ENCODE measurements at places on chromosomes 16 and 17.
A peak's percentile ranks its signal among the peaks of the same experiment; 100 is the strongest.

- no peak for DNase-seq
These were observed 37.9 kb upstream of the NDRG4 start for GRCh38 chr16:58462089-58462488.

DNA sequence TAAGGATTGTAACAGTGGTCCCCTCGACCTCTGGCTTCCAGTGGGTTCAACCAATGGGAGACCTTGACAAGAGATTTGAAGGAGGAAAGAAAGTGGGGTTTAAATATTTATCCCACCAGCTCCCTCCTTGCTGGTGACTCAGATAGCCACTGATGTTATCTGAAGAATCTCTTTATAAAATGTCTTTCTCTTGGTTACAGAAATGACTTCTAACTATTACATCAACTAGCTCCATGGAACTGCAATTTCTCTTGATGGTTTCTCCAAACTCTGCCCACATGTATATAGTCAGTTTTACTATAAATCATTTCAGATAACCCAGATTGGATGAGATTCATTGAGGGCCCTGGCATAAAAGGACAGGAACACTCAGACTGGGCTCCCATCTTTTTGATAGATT, 920.2 kb upstream of the SOX9 start:
- DNase-seq = no peak

- DNase-seq = no peak
These were observed 77.1 kb downstream of the PRKCA start for GRCh38 chr17:66379544-66379943.

DNA sequence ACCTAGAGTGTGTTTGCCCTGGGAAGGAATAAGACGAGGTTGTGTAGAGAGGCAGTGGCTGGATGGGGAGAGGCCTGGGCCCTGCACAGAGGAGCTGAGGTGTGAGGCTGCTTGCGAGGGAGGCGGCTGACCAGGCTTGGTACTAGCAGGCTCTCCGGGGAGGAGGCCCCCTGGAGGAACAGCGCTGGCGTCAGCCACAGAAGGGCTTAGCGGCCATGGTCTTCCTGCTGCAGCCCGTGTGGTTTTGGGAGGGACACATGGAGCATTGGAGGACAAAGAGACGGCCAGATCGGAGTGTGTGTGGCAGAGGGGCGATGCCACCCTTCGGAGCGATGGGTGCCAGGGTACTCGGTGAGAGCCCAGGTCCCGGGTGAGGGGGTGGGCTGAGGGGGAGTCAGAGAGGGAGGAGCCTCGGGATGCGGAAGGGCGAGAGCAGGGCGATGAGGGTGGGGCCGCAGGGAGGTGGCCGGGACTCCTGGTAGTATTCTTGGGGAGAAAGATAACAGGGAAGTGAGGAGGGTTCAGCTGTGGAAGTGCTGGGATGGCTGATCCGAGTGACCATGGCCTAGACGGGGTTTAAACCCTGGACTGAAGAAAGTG, 8.3 kb downstream of the BANP start:
- DNase-seq = no peak

DNA sequence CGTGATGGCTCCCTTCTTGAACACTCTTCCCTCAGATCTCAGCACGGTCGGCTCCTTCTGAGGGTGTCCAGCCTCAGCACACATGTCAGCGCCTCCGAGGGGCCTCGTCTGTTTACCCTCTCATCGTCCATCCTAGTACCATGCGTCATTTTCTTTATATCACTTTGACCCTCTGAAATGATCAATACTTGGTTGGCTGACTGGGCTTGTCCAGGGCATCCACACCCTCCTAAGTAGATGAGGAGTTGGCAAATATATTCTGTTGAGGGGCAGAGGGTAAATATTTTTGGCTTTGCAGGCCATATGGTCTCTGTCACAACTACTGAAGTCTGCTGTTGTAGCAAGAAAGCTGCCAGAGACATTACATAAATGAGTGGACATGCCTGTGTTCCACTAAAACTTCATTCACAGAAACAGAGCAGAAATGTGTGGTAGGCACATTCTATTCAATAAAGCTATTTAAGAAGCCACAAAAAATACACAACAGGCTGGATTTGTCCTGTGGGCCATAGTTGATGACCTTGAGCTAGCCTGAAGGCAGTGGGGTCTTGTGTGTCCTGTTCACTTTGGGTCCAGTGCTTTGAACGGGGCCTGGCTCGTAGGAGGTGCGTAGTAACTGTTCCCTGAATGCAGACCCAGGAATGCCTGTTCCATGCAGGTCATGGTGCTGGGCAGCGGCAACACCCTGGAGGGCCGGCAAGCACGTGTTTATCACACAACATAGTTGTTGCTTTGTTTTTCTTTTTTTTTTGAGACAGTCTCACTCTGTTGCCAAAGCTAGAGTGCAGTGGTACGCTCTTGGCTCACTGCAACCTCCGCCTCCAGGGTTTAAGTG, 185.8 kb downstream of the SNX29 start:
- no peak for DNase-seq

- no peak for DNase-seq
These were observed 404.1 kb downstream of the CNTNAP4 start for GRCh38 chr16:76681296-76681695.

DNA sequence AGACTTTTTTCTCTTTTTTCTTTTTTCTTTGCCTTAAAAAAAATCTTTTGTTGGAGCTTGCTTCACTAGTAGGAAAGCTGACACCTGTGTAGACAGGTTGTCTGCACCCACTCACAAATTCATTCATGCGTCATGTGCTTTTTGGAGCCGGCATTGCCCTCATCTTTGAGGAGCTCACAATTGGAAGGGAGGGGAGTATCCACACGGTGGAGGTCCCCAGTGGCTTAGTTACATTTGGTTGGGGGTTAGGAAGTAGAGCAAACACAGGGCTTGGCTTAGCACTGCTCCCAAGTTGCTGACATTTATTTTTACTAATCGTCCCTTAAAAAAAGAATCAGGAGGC, 18.7 kb upstream of the MEIOB start:
- DNase-seq = no peak

DNA sequence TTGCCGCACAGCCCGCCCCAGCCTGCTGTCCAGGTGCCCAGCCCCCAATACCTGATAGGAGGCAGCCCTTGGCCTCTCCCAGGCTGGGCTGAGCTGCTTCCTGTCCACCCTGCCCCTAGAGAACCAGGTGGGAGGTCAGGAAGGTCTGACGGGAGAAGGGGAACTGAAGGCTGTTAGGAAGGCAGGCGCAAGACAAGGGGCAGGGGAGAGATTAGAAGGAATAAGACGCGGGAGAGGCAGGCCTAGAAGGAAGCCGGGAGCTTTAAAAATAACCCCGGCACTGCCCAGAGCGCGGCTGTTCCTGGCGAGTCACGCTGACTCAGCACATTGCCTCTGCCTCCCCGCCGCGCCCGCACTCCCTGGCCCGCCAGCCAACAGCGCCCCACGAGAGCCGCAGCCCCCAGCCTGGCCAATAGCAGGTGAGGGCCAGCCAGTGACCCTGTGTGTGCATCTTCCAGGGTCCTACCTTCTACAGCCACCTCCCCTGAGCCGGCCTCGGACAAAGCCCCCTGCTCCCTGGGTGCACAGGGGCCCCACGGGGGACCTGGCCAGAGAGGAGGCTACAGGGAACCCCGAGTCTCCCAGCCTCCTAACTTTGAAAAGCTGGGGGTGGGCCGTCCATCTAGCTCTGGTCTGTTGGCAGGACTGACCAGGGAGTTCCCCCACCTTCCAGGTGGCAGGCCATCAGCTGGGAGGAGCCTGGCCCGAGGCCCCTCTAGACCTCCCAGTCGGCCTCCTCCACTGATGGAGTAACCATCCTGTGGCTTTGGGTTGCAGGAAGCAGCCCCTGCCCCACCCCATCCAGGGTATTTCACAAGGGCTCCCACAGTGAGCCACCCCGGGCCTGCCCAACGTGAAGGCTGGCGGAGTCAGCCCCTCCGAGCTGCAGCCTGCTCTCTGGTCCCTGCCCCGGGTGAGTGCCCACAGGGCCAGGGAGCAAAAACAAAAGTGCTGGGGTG, 4.0 kb downstream of the MAFG start:
- DNase-seq = no peak

- no peak for DNase-seq
These were observed 36.8 kb downstream of the ASPA start for GRCh38 chr17:3512505-3513171.

DNA sequence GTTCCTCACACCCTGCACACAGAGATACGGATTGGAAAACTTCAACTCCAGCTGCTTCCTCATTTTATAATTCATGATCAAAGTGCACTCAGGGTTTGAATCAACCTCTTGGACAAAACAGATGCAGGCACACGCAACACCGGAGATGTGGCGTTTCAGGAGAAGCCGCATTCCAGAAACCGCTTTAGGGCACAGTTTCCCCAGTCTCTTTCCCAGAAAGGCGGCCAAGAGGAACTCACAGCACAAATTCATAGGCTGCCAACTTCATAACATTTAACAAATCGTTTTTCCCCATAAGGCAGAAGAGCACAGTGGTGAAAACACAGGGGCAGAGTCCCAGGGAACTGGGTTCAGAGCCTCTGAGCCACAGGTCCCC, 8.4 kb downstream of the MTHFSD start:
- DNase-seq = no peak

- no peak for DNase-seq
These were observed 223.5 kb downstream of the CYB561 start for GRCh38 chr17:63222655-63223054.

DNA sequence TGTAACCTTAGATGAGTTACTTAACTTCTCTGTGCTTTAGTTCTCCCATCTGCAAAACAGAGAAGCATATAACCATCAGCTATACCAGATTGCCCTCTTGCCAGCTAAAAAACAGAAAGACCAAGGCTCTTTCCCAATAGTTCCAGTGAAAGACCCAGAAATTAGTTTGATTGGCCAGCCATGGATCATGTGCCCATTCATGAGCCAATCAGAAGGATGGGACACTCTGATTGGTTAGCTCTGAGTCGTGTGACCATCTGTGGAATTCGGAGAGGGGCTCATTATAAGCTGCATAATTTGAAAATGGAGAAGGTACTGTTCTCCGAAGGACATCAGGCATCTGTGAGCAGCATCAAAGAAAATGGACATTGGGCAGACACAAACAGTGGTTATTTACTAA, 155.2 kb downstream of the ABCC12 start:
- no peak for DNase-seq

GRCh38 chr16:2023092-2024031, 3.3 kb upstream of the NHERF2 start:
- peak; percentile 92 for DNase-seq

GRCh38 chr16:76345163-76345661, 68.0 kb downstream of the CNTNAP4 start:
- DNase-seq = no peak

GRCh38 chr17:79666111-79666510, 55.3 kb upstream of the RBFOX3 start:
- DNase-seq = no peak

DNA sequence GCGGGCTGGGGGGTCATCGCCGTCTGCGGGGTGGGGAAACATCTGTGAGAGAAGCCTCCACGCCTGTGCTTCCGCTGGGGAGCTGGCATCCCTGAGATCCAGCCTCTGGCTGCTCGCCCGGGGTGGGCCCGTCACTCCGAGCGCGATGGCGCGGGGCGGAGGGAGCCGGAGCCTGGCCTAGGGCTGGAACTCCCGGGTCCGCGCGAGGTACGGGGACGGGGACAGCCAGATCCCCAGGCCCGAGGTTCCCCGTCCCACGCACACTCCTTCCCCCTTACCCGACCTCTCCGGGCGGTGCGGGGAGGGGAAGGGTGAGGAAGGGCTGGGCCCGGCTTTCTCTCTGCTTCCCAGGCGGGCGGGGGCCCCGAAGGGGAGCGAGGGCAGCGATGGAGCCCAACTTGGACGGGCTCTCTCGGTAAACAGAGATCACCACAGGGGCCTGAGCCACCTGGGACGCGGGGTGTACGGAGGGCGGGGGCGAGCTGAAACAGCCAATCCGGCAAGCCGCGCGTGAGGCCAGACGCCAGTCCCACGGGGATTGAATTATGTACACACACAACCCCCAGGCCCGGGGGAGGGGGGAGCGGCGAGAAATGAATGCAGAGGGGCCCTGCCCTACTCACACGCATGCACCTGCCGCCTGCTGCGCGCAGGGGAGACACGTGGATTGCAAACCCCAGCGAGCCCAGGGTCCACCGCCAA, at the start of gene SLC16A11:
SLC16A11 (minus strand) TSS at position 596 of the 702 bp plus-strand sequence; CDS start at position 17, 579 bp downstream.
- no peak for DNase-seq

GRCh38 chr16:3089717-3090592, 9.1 kb downstream of the ZSCAN10 start:
- DNase-seq = no peak

DNA sequence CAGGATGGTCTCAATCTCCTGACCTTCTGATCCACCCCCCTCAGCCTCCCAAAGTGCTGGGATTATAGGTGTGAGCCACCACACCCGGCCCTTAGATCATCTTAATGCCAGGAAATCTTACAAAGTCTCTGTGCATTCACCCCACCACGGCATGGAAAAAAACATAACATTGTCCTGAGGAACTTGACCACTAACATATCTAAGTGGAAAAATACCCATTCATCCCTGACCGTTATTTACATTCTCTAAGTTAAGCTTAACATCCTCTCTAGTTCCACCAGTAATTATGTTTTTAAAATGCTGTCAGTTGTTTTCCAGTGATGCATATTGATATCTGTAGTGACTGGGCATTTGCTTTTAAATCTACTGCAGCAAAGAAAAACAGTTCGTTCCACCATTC, 3.4 kb upstream of the HID1 start:
- no peak for DNase-seq

GRCh38 chr16:48622456-48623303, 12.7 kb upstream of the N4BP1 start:
- no peak for DNase-seq

DNA sequence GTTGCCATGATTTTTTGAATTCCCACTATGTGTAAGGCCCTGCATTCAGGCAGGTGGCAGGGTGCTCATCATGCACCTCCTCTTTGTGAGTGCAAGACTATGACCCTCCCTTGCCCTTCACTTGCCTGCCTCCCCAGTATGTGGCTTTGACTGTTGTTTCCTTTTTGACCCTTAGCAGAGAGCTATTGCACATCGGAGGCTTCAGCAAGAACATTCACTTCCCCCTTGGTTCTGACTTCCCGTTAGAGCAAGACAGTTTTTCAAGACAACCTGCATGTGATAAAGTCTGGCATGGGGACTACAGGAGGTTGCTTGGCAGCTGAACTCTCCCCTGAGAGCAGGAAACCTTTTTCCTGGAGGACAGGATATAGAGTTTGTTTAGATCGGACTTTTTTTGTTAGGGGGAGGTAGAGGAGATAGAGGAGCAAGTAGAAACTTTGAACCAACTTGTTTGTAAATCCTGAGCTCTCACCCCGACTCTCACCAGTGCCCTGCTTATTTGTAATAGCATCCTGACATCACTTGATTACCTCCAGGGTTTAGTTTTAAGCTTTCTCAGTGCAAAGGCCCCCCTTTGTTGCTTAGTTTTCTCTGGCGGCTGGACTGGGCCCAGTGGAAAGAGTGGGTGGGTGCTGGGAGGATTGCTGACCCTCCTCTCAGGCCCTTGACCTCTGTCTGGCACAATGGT, 34.3 kb downstream of the LIMD2 start:
- DNase-seq = no peak

- no peak for DNase-seq
These were observed 132.2 kb upstream of the HS3ST2 start for GRCh38 chr16:22681554-22682291.

- DNase-seq = no peak
These were observed 51.8 kb downstream of the RAI1 start for GRCh38 chr17:17732892-17733670.
